ENCODE measurements at places on chromosomes 6 and 20. TPM values are rescaled to one million over a fixed set of nuclear protein-coding genes. Genes with fewer than 3 reads are reported as not detected.

OOEP gene
- not detected for total RNA-seq

EPB41L1 gene
- total RNA-seq: 0.20 TPM

ZSCAN31 gene
- 0.70 TPM for total RNA-seq

AKAP7 gene
- 6.3 TPM for total RNA-seq

PDRG1 gene
- total RNA-seq: 20.6 TPM

MYO6 gene
- 2.0 TPM for total RNA-seq

TNNC2 gene
- total RNA-seq: not detected

LAMP5 gene
- not detected for total RNA-seq

DLK2 gene
- total RNA-seq: 3.4 TPM

CCN5 gene
- total RNA-seq: not detected

PPDPF gene
- total RNA-seq: 60.7 TPM

NXT1 gene
- total RNA-seq: 45.9 TPM

All from activated naive CD4-positive, alpha-beta T cell treated with anti-CD3 and anti-CD28 coated beads, Interleukin-2, amount 50 U/mL, for 72 hours (primary cell).